Kidney (tissue), 22 donors: ENCODE measurements at places on chromosomes 2 and 18. TPM values are rescaled to one million over a fixed set of nuclear protein-coding genes. Genes with fewer than 3 reads are reported as not detected.

PROC gene
- total RNA-seq = 5.9 TPM

TUBA4B gene
- total RNA-seq = 0.98 TPM

DES gene
- 74.2 TPM for total RNA-seq

ATP5F1A gene
- total RNA-seq = 417 TPM

EGR4 gene
- total RNA-seq = not detected

COX5B gene
- 238 TPM for total RNA-seq

ZNF142 gene
- total RNA-seq = 33.6 TPM

CASP10 gene
- 24.6 TPM for total RNA-seq
